ENCODE measurements at places on chromosomes 16 and 17.

GRCh38 chr16:4659363-4660353 is 33.7 kb upstream of the NUDT16L1 start:
- H3K27ac ChIP-seq: no peak overlapping the region
- H3K4me1 ChIP-seq: no peaks in the 10 kb centered on the region
- DNase-seq: no peak
- H3K4me3 ChIP-seq: no peak overlapping the region

- no peak overlapping the region for H3K27ac ChIP-seq
- H3K4me1 ChIP-seq: no peaks in the 10 kb centered on the region
- no peak for DNase-seq
- H3K4me3 ChIP-seq: no peak overlapping the region
- no peaks in the 10 kb centered on the region for H3K27me3 ChIP-seq
Observed at GRCh38 chr17:79549141-79549915, 61.5 kb downstream of the RBFOX3 start.

- no peak overlapping the region for H3K27ac ChIP-seq
- no peaks in the 10 kb centered on the region for H3K27me3 ChIP-seq
- DNase-seq: no peak
- no peaks in the 10 kb centered on the region for H3K36me3 ChIP-seq
Observed at GRCh38 chr17:16879686-16880085, 92.2 kb downstream of the TNFRSF13B start.

DNA sequence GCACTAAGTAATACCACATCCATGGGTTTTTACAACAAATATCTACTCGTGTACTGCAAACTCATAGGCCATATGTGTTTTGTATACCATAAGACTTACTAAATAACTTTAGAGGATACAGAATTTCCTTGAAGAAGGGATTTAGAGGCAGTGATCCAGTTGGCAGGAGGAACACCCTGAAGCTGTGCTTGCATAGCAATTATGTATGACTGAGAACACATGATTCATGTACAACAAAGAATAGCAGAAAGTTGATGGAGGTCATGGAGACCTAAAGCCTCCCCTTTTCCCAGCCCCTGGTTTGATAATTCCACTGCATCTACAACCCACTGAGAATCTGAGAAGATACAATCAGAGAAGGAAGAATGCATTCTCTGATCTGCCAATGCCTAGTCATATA is 83.8 kb upstream of the PMFBP1 start:
- DNase-seq: no peak
- H3K27me3 ChIP-seq: no peaks in the 10 kb centered on the region
- no peaks in the 10 kb centered on the region for H3K4me1 ChIP-seq
- H3K27ac ChIP-seq: no peak overlapping the region
- no peaks in the 10 kb centered on the region for H3K36me3 ChIP-seq

DNA sequence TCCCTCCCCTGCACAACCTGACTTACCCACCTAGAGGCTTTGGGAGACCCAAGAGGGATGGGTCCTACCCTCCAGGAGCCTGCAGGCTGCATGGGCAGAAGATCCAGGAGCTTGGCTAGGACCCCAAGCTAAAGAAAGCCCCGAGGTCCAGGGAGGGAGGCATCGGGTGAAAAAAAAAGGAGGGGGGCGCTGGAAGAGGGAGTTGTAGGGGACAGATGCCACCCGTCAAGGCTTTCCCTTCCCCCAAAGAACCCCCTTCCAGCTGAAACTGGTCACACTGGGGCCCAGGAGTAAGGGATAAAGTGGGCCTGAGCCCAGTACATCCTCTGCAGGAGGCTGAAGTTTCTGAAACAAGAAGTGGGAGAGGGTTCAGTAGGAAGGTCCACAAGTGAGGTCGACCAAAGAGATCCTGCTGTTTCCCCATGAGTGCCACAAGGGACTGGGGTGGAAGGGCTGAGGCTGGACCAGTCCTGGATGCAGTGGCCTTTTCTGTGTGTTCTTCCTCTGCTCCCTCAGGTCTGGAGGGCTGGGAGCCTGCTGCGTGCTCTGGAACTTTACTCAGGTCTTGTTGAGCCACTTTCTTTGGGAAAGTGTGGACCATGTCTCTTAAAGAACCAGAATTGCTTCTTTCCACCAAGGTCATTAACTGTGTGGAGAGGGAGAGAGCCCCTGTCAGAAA is 14.2 kb upstream of the CBFB start:
- DNase-seq: no peak
- peaks cover 10% of the 10 kb centered on the region for H3K4me1 ChIP-seq
- H3K36me3 ChIP-seq: no peaks in the 10 kb centered on the region
- no peaks in the 10 kb centered on the region for H3K27me3 ChIP-seq
- H3K27ac ChIP-seq: peak overlapping the region; percentile 85
- H3K4me3 ChIP-seq: peak overlapping the region; percentile 87

DNA sequence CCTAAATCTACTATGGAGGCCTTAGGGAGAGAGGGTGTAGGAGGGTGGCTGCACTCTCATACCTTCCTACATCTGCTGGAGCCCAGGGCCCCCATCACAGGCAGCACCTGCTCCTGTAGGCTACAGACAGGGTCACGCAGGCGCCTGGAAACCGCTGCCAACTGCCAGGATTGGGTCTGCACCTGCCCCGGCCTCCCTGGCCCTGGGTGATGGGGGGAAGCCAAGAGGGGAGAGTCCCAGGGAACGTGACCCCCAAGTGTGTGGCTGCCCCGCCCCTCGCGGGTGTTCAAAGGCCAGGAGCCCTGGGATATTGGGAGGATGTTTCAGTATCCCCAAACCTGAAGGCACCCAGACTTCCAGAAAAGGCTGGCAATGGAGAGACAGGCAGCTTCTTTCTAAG is 5.6 kb upstream of the TEX19 start:
- H3K4me1 ChIP-seq: peaks cover 7% of the 10 kb centered on the region
- no peaks in the 10 kb centered on the region for H3K36me3 ChIP-seq
- no peaks in the 10 kb centered on the region for H3K27me3 ChIP-seq
- no peak overlapping the region for H3K4me3 ChIP-seq

DNA sequence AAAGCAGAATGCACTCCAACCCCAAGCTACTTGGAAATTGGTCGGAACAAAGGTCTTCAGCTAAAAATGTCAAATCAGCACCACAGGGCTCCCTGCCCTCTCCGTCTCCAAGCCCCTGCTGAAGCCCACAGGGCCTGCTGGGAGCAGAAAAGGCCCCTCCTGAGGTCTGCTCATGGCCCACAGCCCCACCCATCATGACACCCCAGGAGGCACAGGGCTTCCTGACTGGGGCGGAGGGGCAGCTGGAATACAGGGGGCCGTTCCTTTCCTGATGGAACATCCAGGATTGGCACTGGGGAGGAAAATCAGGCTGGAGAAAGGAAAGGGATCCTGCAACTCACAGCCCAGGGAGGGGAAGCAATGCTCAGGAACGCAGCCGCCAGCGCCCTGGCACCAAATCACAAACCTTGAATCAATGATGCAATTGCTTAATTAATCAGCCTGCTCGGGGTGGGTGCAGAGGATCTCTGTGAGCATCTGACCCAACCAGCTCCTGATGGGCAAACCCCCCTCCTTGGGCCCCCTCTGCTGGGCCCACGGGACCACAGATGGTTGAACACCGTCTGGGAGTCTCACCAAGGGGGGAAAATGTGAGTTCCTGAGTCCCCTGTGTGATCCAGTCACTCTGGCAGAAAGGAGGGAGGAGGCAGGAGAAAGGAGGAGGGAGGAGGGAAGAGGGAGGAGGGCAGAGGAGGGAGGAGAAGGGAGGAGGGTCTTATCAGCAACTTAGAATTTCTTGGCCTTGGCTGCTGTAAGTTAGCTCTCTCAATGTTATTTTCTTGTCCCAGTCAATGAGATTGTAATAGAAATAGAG is 155.5 kb downstream of the ZNF423 start:
- no peaks in the 10 kb centered on the region for H3K36me3 ChIP-seq
- peak overlapping the region; percentile 52 for H3K4me3 ChIP-seq
- H3K27me3 ChIP-seq: no peaks in the 10 kb centered on the region
- H3K4me1 ChIP-seq: peaks cover 56% of the 10 kb centered on the region

DNA sequence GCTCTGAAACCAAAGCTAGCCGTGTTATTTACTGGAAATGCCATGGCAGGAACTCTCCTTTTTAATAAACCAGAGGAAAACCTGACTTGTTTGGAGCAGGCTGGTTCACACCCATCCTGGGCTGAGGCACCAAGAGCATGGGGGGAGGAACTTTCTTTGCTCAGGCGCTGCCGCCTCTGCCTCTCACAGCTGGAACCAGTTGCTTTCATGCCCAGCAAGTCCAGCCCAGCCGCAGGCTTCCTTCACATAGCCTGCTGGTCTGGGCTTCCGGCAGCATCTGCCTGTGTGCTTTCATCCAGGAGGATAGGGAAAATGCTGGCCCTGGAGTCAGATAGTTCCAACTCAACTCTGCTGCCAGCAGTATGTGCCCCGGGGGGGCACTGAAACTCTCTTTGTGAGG is 88.1 kb upstream of the ASIC2 start:
- no peaks in the 10 kb centered on the region for H3K27me3 ChIP-seq
- H3K4me3 ChIP-seq: no peak overlapping the region
- no peak overlapping the region for H3K27ac ChIP-seq
- no peak for DNase-seq
- H3K4me1 ChIP-seq: no peaks in the 10 kb centered on the region
- H3K36me3 ChIP-seq: no peaks in the 10 kb centered on the region

DNA sequence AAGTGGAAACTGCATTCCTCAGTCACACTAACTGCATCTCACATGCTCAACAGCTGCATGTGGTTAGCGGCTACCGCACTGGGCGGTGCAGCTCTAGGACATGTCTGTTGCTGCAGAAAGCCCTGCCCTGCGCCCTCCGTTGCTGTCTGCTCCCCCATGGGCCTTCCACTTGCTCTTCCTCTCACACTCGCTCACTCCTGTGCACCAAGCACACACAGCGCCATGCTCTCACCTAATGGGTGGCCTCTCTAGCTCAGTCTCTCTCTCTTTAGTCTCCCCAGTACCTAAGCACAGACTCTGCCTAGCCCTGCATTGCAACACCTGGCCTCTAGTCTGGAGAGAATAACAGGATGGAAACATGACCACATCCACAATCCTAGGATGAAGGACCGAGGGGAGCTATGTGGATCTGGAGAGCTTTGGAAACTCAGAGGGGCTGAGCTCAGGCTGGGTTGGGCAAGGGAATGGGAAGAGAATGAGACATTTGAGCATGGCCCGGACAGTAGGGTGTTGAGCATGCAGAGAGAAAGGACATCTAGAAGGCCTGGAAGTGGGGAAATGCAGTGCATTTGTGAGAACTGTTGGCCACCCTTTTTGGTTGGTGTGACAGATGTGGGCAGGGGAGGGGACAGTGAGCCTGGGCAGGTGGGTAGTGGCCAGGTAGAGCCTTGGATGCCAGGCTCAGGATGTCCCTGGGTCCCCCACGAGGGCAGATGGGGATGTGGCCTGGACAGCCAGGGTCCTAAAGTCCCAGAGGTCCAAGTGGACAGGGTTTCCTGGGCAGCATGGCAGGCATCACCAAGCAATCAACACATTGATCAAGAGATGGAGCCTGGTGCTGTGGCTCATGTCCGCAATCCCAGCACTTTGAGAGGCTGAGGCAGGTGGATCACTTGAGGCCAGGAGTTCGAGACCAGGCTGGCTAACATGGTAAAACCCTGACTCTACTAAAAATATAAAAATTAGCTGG is 16.1 kb downstream of the SGCA start:
- peaks cover 58% of the 10 kb centered on the region for H3K4me1 ChIP-seq
- DNase-seq: no peak

GRCh38 chr17:27547301-27547683 is 83.7 kb upstream of the LGALS9 start:
- no peak overlapping the region for H3K27ac ChIP-seq
- DNase-seq: no peak
- H3K4me1 ChIP-seq: peaks cover 2% of the 10 kb centered on the region
- no peak overlapping the region for H3K4me3 ChIP-seq

Measured in thoracic aorta (tissue), 2 donors.